ENCODE measurements at places on chromosomes 1 and 21.

DNA sequence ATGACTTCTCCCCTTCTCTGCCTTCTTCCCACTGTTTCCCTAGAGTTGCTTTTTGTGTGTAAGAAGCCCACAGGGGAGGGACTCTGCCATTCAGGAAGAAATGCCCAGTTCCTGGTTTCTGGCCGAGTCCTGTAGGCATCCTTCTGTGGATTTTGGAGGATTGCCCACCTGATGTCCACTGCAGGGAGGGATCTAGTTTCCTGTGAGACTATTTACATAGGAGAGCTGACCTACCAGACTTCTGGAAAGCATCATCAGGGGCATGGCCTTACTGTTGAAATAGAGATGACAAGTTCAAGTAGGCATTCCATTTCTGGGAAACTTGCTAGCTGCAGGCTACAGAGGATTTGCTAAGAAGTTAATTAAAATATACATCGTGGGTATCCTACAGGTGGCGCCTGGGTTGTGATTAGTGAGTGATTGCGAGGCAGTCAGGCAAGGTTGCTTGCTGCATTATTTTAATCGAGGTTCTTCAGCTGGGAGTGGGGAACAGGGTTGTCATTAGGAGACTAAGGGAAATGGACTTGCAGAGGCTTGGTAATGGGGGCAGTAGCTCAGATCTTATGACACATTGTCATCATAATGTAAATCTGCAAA, 148.7 kb downstream of the HHAT start:
- DNase-seq = no peak

- peak; percentile 50 for DNase-seq
These were observed 4.7 kb downstream of the SORT1 start for GRCh38 chr1:109392788-109393616.

DNA sequence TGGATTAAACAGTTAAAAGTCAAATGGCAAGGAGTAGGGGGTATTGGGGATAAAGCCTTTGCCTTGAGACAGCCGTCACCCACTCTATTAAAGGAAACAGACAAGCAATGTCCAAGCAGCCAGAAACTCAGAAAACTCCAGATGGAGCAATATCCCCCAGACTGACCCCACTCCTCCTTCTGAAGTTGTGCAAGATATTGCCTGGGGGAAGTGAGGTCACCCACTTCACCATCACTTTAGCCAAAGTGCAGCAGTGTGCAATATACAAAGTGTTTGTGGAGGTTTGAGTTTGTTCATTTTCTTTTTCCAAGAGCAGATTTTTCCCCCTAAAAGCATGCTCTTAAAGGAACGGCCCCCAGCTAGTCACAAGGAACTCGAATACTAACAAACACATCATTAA, 125.1 kb downstream of the ETS2 start:
- DNase-seq = peak; percentile 41

DNA sequence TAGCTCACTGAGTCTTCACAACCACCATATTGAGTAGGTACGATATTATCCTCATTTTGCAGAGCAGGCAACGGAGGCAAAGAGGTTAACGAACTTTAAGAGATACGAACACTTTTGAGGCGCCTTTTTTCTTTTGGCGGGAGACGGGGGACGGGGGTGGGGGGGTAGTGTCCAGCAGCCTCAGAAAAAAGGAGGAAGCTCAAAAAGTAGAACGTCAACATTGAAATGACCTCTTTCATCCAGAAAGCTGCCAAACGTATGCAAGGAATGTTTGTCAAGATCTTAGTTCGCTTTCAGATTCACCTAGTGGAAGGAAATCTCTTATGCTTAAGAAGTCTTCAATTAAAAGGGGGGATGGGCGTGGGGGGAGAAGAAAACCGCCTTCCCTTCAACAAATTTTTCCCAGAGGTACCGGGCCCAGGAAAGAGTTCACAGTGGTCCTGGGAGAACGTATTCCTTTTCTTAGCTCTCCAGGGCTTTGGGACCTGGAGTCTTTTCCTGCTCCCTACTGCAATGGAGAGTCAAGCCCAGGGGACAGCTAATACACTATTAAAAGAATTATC, 1.1 kb upstream of the PCAT6 start:
- no peak for DNase-seq

DNA sequence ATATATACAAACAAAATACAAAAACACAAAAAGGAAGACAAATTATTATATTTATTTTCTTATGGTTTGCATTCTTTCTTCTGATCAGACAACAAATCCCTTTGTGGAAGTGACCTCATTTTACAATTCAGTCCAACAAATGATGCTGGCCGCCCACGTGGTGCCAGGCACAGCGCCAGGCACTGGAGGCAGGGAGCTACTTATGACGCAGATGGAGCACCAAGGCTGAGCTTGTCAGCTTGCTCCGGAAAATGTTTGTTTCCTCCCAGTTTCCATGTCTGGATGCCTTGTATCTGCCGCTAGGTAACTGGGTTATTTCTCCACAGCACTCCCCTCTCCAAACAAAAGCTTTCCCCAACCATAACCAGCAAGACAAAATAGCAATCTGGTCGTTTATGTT, 30.7 kb upstream of the CD34 start:
- DNase-seq = peak; percentile 84

- no peak for DNase-seq
These were observed 200.5 kb upstream of the C1orf105 start for GRCh38 chr1:172219966-172220365.

DNA sequence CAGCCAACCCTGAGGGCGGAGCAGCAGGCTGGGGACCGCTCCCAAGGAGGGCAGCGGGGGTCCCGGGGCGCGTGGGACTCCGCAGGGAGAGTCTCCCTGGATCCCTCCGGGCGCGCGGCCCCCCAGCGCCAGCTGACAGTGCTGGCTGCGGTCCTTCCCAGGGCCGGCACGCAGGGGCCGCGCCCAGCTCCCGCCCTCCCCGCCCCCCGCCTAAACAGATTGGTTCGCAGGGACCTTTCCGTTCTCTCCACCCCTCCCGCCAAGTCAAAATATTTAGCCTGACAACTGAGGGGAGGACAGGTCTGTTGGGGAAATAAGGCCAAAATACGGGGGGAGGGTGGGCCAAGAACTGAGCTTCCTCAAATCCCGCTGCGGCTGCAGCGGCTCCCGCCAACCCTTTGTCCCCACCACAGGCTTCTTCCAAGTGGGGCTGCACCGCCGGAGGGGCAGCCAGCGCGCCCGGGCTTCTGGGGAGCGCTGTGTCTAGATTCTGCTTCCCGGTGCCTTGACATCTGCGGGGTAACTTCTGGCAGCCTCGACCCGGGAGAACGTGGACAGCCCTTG, at the start of gene INSRR:
TSS of gene INSRR (minus strand) at position 159 of the 564 bp plus-strand sequence. CDS start 496 bp downstream, outside the sequence.
- DNase-seq = peak; percentile 50

GRCh38 chr1:201540846-201541735, 2.2 kb downstream of the NAV1 start:
- DNase-seq = no peak

DNA sequence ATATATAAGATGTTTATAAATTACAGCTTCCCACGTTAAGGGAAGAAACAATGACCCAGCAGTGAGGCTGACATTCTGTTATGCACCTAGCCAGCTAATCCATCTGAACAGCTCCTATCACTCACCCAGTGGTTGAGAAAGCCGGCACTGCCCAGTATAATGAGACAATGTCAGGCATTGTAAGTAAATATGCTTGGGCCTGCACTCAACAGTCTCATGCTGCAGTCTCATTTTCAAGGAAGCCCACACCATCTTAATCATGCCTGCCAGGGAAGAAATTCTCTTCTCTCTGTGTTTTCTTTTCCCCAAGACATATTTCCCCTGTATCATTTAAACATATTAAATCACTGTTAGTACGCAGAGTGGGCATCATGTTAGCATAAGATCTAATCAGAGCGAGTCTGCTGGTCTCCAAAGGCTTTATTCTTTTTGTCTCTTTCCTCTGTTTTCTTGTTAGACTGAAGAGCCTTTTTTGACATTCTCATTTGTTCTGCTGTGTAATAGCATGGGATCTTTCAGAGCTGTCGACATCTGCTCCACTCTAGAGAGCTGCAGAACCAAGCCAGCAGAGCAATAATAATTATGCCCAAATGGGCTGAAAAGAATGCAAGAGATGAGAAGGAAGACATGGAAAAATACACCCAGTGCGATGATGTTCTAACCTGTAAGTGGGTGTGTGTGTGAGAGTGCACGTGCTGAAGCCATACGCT, 67.6 kb upstream of the SLC22A15 start:
- no peak for DNase-seq

DNA sequence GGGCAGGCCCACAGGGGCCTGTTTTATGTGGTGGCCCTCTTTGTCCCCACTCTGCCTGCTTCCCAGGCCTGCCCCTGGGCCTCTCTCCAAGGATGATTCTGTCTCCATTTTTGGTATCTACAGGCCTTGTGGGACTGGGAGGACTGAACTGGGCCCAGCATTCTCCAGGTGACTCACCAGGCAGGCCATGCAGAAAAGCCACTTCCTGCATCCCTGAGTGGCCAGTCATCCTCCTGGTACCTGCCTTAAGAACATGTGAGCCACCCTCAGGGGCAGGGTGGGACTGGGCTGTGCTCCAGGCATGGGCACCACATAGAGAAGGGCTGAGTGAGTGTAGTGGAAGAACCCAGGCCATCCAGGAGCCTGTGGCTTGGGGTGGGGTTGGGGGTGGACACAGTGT, 20.0 kb upstream of the BCAR3 start:
- no peak for DNase-seq

GRCh38 chr1:200302192-200302920, 107.5 kb downstream of the ZNF281 start:
- DNase-seq = no peak

DNA sequence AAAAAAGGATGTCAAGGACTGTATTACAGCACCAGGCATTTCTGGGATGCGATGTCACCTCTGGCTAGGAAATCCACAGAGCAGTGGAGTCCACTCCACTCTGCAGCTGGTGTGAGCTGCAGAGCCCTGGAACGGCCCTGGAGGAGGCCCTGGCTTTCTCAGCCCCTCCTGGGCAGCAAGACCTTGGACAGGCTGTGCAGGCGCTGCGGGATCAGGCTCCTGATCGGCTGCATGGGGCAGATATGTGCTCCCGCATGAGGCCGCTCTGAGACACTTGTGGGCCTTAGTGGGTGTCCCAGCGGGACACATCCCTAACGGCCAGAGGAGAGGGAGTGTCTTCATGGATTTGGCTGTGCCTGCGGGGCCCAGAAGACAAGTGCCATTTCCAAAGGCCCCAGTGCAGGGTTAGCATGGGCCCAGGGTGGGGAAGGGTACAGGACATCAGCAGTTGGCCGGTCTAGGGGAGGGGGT, 6.2 kb downstream of the DNMT3L start:
- DNase-seq = no peak

DNA sequence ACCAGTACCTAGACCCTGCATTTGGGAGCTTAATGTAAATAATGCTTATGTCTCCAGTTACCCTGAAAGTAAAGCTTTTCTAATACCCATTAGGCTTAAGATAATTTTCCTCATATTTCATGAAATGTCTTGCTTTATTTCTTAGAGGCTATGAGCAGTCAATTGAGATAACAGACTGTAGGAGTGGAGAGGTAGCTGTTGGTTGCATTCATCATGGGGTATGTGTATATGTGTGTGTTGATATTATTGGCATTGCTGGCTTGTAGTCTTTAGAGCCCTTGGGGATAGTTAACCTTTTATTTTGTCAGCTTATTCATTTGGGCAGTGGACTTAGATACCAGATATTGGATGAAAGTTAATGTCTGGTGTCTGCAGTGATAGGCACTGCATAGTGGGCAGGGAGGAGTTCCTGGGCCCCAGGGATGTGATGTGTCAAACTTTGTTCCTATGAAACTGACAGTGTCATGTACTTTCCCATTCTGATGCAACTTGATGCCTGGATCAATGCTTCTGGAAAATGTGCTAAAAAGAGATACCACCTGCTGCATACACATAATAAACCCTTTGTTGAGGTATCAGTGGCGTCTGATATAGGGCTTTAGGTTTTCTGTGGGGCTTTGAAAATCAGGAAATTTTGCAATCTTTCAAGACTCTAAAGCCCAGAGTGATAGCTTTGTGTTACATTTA, 83.9 kb downstream of the MAST2 start:
- no peak for DNase-seq

GRCh38 chr21:45496968-45497845, 45.0 kb downstream of the SLC19A1 start:
- peak; percentile 14 for DNase-seq

DNA sequence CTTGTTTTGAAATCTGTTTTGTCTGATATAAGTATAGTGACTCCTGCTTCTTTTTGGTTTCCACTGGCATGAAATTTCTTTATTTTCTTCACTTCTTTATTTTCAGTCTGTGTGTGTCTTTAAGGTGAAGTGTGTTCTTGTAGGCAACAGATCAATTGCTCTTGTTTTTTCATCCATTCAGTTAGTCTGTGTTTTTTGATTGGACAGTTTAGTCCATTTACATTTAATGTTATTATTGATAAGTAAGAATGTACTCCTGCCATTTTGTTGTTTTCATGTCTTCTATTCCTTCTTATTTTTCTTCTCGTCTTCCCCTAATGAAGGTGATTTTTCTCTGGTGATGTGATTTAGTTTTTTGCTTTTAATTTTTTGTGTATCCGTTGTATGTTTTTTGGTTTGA, 487.7 kb upstream of the PBX1 start:
- DNase-seq = no peak

GRCh38 chr21:35648512-35648911, 411.8 kb downstream of the SETD4 start:
- DNase-seq = no peak

GRCh38 chr1:78210175-78210574, 164.4 kb downstream of the GIPC2 start:
- no peak for DNase-seq

- DNase-seq = no peak
These were observed 7.1 kb downstream of the TMEM51 start for GRCh38 chr1:15160626-15161025.

All from uterus (tissue), 4 donors.